Muscle of back (tissue), 13 donors: ENCODE measurements at places on chromosomes 2 and 18. TPM values are rescaled to one million over a fixed set of nuclear protein-coding genes. Genes with fewer than 3 reads are reported as not detected.

- DNase-seq = no peak
Observed at GRCh38 chr18:28455971-28456370, 279.0 kb upstream of the CDH2 start.

DNA sequence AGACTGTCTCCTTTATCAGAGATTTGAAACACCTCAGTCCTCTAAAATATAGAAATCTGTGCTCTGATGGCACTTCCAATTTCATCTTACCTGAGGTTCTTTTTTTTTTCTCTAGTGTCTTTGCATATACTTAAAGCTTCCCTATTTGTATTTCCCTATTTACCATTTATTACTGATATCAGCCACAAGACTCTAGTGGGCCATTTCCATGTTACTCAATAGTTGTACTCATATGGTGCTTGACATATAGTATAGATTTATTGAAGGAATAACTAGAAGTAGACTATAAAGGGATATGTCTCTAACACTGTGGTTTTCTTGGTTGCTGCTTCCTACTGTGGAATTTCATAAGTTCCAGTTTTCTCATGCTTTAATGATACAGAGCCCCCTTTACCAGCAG lies 3.0 kb downstream of the RBM45 start:
- DNase-seq = no peak

GRCh38 chr2:194271293-194271961 lies 1385.6 kb upstream of the SLC39A10 start:
- no peak for DNase-seq

- DNase-seq = no peak
Observed at GRCh38 chr2:117850015-117850414, 35.5 kb downstream of the DDX18 start.

DNA sequence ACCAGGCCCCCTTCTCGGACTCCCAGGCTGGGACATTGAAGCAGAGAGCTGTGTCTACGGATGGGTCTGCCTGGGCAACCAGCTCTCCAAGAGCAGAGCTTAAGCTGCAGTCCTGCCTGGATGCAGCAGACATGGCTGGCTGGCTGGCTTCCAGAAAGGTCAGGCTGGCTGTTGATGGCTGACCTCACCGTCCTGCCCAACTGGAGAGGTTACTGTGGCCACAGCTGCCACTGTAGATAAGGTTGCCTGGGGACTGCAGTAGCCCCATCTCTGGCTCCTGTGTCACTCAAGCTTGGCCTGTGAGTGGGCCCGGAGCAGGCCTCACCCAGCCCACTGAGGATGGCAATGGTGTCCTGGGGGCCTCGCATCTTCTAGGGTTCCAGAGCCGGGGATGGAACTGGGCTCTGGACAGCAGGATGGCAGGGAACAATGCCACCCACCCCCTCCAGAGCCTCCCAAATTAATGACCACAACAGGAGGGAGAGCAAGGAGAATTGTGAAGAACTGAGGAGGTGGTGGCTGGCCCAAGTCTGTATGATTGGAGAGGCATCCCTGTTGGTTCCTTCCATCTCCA lies 37.0 kb upstream of the FOSL2 start:
- DNase-seq = peak; percentile 68

GRCh38 chr18:67425672-67426071 lies 90.8 kb downstream of the DSEL start:
- DNase-seq = no peak

DNA sequence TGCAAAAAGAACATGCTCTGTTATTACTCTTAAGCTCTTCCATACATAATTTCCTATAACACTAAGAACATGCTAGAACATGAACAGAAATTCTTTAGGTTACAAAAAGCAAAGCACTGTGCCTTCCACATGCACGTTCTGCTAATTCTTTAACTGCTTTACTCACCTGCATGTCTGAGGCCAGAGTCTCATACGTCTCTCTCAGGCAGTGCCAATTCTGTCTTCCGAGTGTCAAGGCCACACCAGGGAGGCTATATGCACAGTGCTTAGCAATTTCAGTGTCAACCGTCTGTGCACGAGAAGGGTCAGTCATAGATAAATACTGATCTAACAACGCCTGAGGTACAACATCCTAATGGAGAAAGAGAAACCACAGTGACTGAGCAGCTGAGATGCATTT lies 55.1 kb downstream of the PPP4R1 start:
- no peak for DNase-seq

DNA sequence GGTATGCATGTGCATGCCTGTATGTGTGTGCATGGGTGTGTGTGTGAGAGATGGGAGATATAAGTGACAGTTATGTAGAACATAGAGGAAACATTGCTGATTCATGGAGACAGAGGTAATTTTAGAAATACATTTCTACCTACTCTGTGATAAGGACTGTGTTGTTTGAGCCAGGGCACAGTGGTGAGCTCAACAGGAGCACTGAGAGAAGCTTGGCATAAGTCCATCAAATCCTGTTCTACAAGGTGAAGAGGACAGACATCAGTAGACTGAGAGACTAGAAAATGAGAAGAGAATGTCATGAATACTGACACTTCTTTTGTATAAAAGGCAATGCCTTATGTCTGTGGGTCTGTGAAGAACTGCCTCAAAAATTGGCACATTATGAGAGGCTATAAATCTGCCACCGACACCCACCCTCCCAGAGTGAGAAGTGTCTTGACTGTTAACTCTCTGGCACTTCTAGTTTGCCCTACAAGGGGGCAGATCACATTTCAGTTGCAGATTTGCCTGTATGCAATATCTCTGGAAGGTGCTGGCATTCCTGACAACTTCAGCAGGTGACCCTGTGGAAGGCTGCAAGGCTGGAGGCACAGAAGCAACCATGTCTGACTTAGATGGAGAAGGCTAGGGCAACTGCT lies 962.3 kb upstream of the NRXN1 start:
- no peak for DNase-seq

GRCh38 chr2:64591188-64591587 lies 62.5 kb downstream of the SERTAD2 start:
- DNase-seq = no peak

DNA sequence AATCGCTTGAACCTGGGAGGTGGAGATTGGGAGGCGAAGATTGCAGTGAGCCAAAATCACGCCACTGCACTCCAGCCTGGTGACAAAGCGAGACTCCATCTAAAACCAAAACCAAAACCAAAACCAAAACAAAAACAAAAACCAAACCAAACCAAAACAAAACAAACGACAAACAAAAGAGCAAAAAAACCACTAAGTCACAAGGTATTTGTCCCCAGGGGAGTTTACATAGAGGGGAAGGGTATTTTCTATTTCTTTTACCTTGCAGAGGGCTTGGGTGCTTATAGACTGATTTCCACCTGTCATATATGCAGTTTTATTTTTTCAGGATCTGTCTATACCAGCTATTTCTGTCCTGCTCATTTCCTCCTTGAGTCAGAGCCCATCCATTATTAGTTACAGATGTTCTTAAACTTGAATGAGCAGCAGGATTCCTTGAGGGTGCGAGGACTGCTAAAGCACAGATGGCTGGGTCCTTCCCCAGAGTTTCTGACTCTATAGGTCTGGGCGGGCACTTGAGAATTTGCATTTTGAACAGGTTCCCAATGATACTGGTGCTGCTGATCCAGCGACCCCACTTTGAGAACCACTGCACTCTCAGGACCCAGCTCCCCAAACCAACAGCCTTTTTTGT lies 102.2 kb upstream of the UXS1 start:
- peak; percentile 62 for DNase-seq

- no peak for DNase-seq
Observed at GRCh38 chr2:147688242-147688641, 156.6 kb upstream of the ACVR2A start.

SLC66A3 gene
- 11.1 TPM for polyA plus RNA-seq

TEX44 gene
- not detected for polyA plus RNA-seq

NEU2 gene
- polyA plus RNA-seq = not detected

LIMS2 gene
- 36.5 TPM for polyA plus RNA-seq
